Occipital lobe (tissue), 3 donors: ENCODE measurements at places on chromosomes 4 and X. TPM values are rescaled to one million over a fixed set of nuclear protein-coding genes. Genes with fewer than 3 reads are reported as not detected.

PPP1R2C gene
- not detected for total RNA-seq

GRCh38 chrX:125439194-125439849, 119.7 kb downstream of the TEX13C start:
- no peak for DNase-seq

GRCh38 chr4:112099701-112100297, 45.5 kb upstream of the FAM241A start:
- DNase-seq = no peak

DNA sequence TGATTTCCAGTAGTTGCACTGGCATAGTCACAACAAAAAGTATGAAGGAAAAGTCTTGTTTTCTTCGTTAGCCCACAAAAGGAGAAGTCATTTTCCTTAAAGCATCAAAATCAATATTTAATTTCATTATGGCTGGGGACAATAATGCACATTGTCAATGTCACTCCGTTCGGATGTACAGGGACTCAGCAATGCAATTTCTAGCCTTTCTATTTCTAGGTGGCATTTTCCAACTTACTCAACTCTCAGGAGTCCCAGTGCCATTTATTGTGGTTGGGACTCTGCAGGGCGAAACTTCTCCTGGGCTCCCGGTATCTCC, 99.6 kb downstream of the CEP135 start:
- no peak for DNase-seq

DNA sequence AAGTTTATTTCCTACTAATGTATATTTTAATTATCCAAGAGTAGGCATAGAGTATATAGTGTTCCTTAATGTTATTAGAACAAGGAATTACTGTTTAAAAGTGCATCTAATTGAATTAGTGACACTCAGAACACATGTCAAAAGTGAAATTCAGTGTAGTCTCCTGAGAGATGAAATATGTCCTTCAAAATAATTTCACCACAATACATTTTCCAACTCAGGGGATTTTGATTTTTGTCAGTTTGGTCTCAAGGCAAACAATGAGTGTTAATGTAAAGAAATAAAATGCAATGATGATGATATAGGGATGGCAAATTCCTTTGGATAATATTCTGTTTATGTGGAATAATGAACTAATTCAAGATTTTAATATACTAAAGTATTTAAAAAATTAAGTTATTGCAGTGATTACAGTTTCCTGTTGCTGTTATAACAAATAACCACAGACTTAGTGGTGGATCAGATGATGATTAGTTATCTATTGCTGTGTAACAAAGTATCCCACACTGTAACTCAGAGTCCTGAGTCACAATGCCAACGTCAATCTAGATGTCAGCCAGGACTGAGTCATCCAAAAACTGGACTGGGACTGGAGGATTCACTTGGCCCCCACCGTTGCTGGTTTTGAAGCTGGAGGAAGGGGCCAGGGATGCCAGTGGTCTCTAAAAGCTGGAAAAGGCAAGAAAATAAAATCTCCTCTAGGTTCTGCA, 148.0 kb upstream of the SLC7A11 start:
- DNase-seq = no peak

SMIM31 gene
- not detected for total RNA-seq

DNA sequence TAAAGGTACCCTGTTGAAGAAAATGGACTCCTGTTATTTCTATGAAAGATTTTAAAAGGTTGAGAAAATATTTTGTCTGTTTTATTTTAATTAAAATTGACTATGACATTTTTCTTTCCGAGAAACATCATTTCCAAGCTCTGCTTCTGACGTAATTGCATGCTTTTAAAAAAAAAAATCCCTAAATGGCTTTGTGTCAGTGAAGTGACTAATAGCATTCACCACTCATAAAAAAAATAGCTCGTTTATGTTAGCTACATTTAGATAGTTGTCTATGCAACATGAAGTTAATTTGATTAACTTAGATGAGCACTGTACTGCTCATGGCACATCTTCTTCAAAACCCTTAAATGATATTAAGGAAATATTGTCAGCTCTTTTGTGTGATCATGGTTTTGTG, 105.1 kb upstream of the KLHL13 start:
- DNase-seq = no peak

DNA sequence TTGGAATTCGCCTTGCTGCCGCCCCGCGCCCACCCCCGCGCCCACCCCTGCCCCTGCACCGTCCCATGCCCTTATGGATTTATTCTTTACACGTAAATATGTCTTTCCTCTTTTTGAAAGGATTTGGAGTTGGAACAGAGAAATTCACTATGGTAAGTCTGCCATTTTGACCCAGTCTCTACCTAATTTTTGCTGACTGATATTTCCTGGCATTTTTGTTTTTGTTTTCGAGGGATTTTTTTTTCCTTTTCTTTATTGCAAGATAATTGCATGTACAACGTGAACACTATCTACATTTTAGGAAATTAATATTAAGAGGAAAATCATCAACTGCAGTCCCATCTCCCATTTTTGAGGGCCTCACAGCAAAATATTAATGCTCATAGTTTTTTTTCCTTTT, 468 bp upstream of the SPIN2B start:
- DNase-seq = no peak

- DNase-seq = no peak
These were observed 822.0 kb upstream of the SLIT2 start for GRCh38 chr4:19429684-19430083.

PARM1 gene
- 8.6 TPM for total RNA-seq

- DNase-seq = no peak
These were observed 1.6 kb downstream of the MAOA start for GRCh38 chrX:43657671-43658070.

- no peak for DNase-seq
These were observed 249.9 kb downstream of the PAPSS1 start for GRCh38 chr4:107470173-107470572.

- no peak for DNase-seq
These were observed 2.4 kb upstream of the SH3KBP1 start for GRCh38 chrX:19889582-19890342.

CETN2 gene
- 24.2 TPM for total RNA-seq

DNA sequence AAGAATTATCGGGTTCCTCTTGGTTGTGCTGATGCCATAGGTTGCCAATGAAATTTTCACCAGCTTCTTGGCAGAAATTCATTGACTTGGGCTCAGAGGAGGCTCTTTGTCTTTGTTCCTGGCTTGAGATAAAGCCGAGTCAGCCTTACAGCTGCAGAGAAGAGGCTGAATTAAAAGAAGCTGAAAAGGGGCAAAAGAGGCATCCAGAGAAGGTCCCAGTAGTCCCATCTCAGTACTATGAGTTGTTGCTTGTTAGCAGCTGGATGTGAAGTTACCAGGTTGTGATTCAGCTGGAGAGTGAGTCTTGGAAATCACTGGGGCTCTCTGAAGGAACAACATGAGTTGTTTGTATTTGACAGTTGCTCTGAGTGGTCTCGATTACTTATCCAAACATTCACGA, 59.7 kb downstream of the SMAD1 start:
- DNase-seq = peak; percentile 9

DNA sequence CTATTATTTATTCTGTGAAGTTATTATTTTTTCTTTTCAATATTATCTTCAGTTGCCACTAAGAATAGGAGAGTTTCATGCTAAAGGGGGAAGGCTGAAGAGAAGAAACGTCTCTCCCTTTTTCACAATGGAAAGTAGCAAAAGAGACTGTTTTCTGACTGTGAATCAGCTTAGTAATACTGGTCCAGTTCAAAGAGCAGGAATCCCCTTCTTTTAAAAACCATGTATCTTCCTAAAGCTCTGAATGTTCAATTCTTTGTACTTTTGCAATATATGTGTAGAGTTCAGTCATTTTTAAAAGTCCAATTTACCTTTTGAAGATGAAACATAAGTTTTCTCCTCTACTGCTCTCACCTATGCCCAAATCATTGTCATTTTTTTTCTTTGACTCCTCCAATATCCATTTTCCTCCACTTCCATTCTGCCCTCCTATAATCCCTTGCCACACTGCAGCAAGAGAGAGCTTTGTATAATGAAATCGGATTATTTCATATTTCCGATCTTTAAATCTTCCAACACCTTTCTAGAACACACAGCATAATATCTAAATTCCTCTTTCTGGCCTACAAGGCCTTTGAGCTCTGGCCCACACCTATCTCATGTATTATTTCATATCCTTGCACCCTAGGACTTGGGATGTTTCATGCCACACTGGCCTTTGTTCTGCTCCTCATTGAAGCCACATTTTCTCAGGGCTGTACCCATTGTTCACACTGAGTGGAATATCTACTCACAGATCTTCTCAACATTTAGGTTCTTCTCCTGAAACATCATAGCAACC, 195.3 kb downstream of the CAMK2D start:
- DNase-seq = no peak

GPR50 gene
- total RNA-seq = not detected

DNA sequence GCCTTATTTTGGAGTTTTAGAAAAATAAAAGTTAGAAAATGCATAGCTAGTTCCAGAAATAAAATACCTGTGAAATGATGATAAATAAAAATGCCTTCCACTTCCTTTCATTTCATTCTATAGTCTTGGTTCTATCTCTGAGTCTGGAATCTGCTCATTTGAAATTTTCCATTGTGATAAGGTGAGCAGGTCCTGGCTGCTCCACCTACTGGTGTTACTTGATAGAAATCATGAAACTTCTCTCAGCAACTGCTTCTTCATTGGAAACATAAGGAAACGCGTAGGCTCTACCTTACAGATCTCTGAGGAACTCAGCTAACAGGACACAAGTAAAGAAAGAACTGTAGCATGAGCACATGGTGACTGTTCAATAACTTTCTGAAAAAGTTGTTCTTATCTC, 141.8 kb downstream of the DCHS2 start:
- no peak for DNase-seq

DNA sequence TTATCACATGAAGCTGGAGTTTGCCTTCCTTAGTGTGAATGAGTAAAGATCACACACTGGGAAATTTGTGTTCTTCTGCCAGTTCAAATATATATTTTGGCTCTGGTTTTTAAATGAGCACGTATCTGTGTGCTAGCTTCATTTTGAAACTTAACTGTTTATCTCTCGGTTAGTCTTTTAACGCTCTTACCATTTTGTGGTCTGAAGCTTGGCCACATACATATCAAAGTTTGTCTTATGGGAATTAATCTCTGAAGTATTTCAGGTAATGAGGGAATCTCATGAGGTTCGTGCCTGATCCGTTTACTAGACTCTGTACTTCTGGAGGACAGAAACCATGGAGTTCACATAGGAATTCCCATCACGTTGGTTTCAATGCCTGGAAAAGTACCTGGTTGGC, 13.8 kb downstream of the ATP10D start:
- no peak for DNase-seq

GRCh38 chr4:84419201-84419600, 79.9 kb downstream of the NKX6-1 start:
- no peak for DNase-seq

GRCh38 chr4:114364857-114365256, 233.8 kb upstream of the UGT8 start:
- DNase-seq = no peak

DNA sequence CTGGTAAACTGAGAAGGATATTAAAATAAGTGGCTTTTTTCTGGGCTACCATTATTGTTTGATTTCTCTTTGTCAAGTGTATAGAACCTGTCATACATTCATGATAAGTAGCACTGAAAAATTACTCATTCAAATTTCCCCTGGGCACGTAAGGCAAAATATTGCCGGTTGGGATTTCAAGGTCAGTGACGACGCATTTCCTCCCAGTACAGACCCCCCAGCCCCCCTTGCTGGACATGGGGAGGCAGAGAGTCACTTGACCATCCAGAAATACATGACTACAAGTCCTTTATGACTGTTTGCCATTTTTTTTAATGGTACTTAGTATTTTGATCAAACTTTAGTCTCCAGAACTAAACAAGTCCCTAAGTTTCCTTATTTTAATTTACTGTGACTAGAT, 6.8 kb upstream of the MND1 start:
- DNase-seq = no peak

- DNase-seq = no peak
These were observed 87.5 kb downstream of the LEF1 start for GRCh38 chr4:108081256-108081655.

TRPC5OS gene
- total RNA-seq = under 0.01 TPM

DNA sequence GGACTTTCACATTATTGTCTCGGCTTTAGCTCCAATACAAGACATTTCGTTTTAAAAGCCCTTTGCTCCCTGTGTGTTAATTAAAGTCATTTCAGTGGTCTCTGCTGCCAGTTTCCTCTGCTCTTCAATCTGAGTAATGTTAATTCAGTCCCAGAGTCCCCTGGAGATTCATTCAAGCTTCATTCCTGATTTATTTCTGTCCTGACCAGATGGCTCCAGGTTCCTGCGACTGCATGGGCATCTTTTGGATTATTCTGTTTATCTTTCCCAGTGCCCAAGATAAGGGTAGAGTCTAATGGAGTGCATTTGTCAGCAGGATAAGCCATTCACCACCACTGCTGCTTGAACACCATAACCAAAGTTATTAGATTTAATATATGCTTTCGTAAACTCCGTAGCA, 6.1 kb upstream of the PAGE1 start:
- DNase-seq = no peak

- no peak for DNase-seq
These were observed 114.9 kb upstream of the MAP3K15 start for GRCh38 chrX:19630228-19630627.

DNA sequence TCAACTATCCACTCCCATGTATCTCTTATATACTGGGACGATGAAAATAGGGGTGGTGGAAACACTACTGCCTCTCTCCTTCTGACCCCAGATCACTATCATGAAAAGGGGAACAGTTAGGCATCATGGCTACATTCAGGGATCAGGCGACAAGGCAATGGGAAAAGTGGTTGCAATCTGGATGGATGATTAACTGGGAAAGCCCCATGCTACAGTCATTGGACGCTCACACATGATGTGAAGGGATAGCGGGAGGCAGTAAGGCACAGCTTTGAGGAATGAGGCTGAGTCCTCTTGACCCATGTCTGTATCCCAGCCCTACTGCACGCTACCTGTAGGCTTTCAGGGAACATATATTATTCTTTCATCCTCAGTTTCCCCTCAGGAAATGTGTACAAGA, 10.2 kb downstream of the GASK1B start:
- DNase-seq = no peak

DNA sequence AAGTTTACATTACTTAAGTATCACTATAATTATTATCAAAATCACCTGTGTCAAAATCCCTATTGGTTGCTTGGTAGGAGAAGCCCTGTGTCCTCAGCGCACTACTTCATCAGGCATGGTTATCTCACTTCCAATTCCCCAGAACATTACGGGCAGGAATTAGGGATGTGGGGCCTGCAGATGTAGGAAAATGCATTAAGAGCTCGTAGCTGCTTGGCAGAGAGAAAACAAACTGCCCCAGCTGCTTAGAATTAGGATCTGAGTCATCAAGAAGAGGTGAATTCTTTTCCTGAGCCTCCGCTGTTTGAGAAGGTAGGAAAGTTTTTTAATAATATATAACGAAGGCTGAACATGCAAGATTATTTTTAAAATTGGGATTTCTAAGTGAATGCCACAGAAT, 31.1 kb upstream of the CLNK start:
- DNase-seq = no peak
